ENCODE measurements at places on chromosomes 16 and 17.

- DNase-seq, result no peak
Observed at GRCh38 chr17:36034127-36034526, 16.4 kb upstream of the CCL23 start.

GRCh38 chr17:4542003-4542725 is 13.0 kb downstream of the MYBBP1A start:
- DNase-seq, result no peak

DNA sequence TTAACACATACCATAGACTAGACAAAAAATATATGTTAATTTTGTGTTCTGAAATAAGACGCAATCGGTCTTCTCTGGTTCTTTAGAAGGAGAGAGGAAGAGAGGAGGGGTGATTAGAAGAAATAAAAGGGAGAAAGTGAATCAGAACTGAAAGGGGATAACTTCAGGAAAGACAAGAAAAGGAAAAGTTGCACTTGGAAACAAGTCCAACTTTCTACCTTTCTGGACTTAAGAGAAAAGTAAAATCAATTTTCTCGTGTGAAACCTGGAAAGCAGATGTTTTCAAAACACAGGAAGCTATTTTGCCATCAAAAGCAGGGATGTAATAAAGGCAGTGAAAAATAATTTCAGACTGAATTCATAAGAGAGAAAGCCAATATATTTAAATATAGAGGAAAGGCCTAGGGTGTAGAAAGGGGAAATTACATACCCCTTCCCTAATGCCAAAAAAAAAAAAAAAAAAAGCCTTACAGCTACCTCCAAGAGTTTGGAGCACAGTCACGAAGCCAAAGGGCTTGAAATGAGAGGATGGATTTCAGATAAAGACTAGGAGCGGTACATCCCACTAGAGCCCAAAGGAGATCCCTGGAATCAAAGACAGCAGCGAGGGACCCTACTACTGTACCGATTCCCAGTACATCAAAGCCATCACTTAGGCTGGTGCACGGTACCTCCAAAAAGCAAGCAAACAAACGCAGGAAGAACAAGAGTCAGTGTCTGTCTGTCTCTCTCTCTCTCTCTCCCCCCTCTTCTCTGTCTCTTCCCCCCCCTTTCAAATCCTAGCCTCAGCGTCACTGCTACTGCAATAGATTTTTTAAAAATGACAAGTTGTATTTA is 12.1 kb upstream of the ZFHX3 start:
- no peak for DNase-seq

DNA sequence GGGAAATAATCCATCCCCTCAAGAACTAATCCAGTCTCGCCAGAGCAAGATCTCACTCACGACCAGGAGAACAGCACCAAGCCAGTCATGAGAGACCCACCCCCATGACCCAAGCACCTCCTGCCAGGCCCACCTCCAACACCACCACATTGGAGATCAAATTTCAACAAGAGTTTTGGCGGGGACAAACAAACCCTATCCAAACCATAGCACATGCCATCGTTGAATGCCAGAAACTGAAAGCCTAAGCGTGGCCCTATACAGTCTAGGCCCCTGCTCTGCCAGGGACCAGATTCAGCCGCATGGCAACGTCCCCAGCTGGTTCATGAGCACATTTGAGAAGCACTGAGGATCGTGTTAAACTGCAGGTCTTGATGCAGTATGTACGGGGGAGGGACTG is 57.3 kb downstream of the AXIN2 start:
- no peak for DNase-seq

GRCh38 chr16:68478526-68479250 is 30.4 kb upstream of the SMPD3 start:
- DNase-seq, result no peak

GRCh38 chr17:49996495-49997300 is 1.7 kb upstream of the DLX3 start:
- peak; percentile 47 for DNase-seq

DNA sequence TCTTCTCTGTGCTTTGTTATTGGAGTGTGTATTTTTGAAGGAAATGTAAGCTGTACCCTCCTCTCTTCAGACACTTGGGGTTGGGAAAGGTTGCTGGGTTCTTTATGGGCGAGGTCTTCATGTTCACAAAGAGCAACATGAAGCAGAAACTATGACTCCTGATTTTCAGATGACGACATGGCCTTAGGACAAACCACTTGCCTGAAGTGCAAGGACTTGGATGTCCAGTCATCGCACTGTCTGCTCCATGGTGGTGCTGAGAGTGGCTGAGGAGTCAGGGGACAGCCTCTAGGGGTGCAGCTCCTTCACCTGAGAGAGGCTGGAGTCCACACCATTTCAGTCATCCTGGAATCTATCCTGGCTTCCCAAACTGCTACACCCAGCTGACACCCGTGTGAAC is 183.9 kb upstream of the CDH5 start:
- no peak for DNase-seq

GRCh38 chr17:37743875-37744632 is 805 bp downstream of the HNF1B start:
- DNase-seq, result no peak

GRCh38 chr16:84354306-84354705 is 14.0 kb upstream of the ATP2C2 start:
- no peak for DNase-seq

- no peak for DNase-seq
Observed at GRCh38 chr16:85463672-85464382, 149.3 kb upstream of the GSE1 start.

DNA sequence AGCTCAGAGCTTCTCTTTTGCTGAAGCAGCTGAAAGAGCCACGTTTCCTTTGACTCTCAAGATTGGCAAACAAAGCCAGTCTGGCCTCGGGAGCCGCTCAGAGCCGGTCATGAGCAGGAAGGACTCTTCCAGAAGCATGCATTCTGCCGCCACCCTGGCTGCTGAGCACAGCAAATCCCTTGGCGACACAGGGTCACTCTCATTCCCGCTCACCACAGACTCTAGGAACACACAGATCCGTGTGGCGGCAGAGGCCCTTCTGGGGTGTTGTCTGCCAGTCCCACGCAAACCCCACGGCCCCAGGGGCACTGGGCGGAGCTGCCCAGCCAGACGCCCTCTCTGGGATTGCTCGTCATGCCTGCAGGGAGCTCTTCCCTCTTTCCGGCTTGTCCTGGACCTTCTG is 157.0 kb downstream of the C16orf95 start:
- DNase-seq, result no peak

GRCh38 chr17:3551189-3551588 is 6.4 kb downstream of the TRPV3 start:
- DNase-seq, result no peak

GRCh38 chr17:64622931-64623654 is 39.0 kb downstream of the SMURF2 start:
- no peak for DNase-seq

- DNase-seq, result peak; percentile 85
Observed at GRCh38 chr17:64506576-64507412, at the start of gene CEP95. Gene CEP95 (plus strand): TSS chr17:64506977. CDS start chr17:64507098, 121 bp downstream.

- DNase-seq, result no peak
Observed at GRCh38 chr16:4763791-4764190, 3.2 kb downstream of the ZNF500 start.

DNA sequence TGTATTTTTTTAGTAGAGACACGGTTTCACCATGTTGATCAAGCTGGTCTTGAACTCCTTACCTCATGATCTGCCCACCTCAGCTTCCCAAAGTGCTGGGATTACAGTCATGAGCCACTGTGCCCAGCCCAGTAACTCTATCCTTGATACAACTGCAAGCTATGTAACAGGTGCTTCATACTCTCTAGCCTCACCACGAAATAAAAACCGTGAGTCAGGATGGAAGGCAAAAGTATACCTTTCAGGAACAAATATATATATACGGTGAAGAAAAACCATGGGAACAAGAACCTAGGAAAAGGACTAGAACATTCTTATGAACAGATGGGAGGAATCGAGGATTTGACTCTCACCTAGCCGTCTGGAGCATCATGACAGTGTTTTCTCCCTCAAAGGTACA is 9.6 kb upstream of the FBF1 start:
- no peak for DNase-seq

DNA sequence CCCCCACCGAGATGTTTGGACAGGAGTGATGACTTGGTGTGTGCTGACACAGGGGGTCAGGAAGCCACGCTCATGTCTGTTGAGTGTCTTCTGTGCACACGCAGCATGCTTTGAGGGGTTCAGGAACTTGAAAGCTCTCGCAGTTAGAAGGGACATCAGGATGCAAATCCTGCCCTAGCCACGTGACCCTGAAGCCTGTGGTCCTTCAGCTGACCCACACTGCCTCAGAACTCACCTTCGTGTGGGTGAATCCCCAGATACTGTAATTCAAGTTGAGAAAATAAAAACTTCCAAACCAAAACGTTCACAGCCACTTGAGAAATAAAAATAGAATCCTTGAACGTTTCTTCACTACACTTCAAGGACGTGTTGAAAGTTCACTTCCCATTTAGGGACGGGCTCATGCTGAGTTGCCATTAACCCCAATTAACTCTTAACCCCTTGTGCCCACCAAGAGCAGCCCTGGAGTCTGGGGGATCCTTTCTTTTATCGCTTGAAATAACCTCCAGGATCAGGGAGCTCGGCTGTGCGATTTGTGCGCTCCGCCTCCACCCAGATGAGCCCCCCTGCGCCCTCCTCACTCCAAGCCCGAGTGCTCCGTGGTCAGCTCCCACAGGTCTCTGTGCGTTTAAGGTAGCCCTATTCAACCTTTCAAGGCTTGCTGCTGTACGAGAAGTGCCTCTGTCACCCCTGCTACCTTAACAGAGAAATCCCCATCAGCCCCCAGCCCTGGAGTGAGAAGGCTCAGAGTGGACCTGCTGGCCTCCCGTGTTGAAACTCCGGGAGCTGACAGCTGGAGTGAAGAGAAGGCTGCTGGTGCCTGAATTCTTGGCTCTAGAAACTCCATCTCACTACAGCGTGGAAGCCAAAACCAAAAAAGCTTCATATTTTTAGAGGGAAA is 36.2 kb upstream of the NAT9 start:
- no peak for DNase-seq

DNA sequence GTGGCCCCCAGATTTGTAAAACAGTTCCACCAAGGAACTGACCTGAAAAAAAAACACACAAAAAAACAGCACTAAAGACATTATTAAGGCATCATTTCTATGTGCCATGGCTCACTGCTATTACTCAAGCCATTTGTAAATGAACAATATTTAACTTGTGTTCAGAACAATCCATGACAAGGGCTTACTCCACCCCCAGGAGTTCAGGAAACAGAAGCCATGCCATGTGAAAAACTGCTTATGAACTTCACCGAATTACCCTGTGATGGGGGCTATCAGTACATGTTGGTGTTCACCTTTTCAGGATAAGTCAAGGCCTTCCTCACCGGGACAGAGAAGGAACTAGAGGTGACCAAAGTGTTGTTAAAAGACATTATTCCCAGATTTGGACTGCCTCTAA is 19.2 kb downstream of the ACSM1 start:
- no peak for DNase-seq

- no peak for DNase-seq
Observed at GRCh38 chr16:75238132-75238852, 13.1 kb downstream of the BCAR1 start.

DNA sequence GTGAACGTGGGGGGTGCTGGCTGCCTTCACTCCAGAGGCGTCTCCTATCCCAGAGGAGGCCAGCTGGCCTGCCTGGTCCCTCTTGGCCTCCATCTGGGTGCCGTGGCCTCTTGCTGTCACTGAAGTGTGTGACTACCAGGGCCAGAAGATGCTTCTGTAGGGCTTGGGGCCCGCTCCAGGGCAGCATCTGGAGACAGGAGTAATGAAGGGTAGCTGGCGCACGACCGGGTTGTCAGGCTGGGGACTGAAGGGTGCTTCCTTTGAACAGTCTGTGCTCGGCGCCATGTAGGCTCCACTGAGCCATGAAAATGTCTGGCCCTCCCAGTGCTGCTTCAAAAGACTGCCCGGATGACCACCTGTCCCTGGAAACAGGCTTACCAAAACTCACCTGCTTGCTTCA is 31.3 kb downstream of the ASIC2 start:
- DNase-seq, result no peak

DNA sequence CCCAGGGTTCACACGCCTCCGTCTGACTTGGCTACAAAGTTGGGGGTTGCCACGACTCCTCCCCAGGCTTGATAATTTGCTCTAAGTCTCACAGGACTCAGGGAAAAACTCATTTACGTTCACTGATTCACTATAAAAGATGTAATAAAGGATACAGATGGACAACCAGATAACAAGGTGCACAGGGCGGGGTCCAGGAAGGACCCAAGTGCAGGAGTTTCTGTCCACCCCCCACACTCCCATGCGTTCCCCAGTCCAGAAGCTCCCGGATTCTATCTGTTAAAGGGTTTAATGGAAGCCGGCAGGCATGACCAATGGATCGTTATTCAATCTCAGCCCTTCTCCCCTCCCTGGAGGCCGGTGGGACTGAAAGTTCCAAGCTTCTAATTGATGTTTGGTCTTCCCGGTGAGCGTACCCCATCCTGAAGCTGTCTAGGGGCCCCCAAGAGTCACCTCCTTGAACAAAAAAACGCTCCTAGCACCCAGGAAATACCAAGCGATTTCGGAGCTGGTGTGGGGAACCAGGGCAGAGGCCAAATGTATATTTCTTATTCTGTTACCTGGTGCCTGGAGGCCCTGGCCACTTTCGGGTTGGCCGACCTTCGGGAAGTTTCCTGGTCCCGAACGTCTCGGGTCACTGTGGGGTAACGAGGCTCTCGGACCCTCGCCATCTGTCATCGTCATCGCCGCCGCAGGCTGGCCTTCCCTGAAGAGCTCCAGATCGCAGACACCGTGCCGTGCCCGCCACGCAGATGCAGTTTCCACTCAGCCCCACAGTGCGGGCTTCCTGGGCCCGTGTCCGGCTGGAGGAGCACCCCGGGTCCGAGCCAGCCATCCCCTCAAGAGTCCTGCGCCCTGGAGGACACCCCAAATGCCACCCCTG is 13.5 kb upstream of the METRNL start:
- no peak for DNase-seq

- DNase-seq, result no peak
Observed at GRCh38 chr16:57226701-57227621, 18.1 kb upstream of the ARL2BP start.

GRCh38 chr17:5325851-5326250 is 43.8 kb downstream of the RABEP1 start:
- DNase-seq, result no peak

GRCh38 chr17:61658183-61658582 is 67.2 kb upstream of the NACA2 start:
- no peak for DNase-seq

DNA sequence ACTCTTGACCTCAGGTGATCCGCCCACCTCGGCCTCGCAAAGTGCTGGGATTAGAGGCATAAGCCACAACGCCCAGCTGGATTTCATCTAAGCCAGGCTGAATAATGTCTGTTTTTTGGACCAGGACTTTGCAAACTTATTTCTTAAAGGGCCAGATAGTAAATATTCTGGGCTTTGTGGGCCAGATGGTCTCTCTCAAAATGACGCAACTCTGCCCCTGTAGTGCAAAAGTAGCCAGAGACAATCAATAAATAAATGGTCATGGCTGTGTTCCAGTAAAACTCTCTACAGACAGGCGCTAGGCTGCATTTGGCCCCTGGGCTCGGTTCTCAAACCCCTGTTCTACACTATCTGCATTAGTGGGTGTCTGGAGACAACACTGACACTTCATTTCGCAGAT is 121.9 kb upstream of the CDH13 start:
- no peak for DNase-seq

GRCh38 chr17:58806046-58806445 is 50.4 kb downstream of the PPM1E start:
- no peak for DNase-seq
